ENCODE measurements at places on chromosomes 6 and 20.
A peak's percentile ranks its signal among the peaks of the same experiment; 100 is the strongest.

- peak; percentile 18 for DNase-seq
These were observed 554 bp upstream of the ZSCAN31 start for GRCh38 chr6:28336284-28337120.

DNA sequence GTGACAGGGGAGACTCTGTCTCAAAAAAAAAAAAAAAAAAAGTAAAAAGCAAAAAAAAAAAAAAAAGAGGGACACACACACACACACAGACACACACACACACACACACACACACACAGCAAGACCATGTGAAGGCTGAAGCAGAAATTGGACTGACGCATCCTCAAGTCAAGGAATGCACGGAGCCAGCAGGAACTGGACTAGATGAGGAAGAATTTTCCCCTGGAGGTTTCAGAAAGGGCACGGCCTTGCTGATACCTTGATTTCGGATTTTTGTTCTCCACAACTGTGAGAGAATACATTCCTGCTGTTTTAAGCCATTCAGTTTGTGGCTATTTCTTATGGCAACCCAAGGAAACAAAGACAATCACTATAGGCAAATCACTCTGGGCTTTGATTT lies 176.9 kb upstream of the SALL4 start:
- no peak for DNase-seq

DNA sequence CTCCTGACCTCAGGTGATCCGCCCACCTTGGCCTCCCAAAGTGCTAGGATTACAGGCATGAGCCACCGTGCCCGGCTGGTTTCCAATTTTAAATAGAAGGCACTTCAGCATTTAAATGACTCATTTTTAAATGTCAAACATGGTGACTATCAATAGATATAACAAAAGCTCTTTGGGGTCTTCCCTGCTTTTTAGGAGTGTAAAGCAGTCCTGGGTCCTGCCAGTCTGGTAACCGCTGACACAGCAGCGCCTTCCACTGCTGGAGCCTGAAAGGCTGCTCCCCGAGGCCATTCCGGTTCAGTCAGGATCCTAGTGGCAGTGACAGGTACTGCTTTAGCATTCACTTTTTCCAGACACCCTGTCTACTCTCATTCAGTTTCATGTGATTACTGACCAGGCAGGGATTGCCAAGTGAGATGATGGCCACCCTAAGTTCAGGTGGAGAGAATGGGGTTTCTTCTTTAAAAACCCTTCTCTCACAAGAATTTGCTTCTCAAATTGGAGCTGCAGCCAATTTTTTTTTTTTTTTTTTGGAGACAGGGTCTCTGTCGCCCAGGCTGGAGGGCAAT lies 5.1 kb downstream of the DIDO1 start:
- DNase-seq: peak; percentile 73

- no peak for DNase-seq
These were observed 38.4 kb downstream of the HS3ST5 start for GRCh38 chr6:114304304-114304887.

DNA sequence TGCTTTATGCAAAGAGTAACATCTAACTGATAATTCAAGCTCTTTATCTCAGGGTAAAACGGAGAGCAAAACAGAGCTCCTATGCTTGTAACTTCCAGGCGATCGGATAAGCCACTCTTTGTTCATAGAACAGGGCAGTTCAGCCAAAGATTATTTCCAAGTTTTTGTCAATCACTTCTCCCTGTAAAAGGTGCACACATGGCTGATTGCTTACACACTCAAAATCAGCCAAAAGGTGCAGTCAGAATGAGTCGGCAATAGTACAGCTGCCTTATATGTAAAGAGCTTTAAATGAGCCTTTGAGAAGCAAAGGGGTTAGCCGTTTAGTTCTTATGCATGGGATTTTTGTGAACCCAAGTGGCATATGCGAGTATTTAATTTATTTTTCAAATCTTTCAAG lies 449.6 kb upstream of the POU3F2 start:
- no peak for DNase-seq

DNA sequence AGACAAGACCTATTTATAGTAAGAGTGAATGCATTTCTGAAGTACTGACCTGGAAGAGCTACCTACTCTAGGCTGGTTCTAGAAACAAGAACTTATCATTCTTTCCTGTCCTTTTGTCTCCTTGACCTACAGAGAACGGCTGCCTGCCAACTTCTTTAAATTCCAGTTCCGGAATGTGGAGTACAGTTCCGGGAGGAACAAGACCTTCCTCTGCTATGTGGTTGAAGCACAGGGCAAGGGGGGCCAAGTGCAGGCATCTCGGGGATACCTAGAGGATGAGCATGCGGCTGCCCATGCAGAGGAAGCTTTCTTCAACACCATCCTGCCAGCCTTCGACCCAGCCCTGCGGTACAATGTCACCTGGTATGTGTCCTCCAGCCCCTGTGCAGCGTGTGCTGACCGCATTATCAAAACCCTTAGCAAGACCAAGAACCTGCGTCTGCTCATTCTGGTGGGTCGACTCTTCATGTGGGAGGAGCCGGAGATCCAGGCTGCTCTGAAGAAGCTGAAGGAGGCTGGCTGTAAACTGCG lies 8.3 kb downstream of the APOBEC2 start:
- DNase-seq: no peak

DNA sequence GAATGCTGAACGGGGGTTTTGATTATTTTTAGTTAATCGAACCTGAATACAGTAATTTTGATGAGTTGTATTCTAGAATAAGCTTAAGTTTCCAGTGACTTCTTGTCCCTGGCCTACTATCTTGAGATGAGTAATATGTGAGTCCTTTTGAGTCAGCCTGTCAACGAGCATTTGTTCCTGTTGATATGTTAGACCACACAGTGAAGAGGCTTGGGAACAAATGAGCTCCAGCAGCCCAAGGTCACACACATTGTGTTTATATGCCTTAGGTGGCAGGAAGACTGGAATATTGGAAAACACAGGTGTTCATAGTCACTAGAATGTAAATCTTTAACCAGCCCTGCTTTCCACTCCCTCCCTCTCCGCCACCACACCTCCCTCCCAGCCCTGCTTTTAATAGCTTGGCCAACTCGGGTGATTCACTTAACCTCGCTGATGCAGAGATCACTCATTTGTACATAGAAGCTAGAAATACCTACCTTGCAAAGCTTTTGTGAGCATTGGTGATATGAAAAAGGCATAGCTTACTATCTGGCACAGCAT lies 9.1 kb downstream of the SMPDL3A start:
- DNase-seq: no peak

GRCh38 chr20:20780127-20780824 lies 67.8 kb upstream of the RALGAPA2 start:
- no peak for DNase-seq

DNA sequence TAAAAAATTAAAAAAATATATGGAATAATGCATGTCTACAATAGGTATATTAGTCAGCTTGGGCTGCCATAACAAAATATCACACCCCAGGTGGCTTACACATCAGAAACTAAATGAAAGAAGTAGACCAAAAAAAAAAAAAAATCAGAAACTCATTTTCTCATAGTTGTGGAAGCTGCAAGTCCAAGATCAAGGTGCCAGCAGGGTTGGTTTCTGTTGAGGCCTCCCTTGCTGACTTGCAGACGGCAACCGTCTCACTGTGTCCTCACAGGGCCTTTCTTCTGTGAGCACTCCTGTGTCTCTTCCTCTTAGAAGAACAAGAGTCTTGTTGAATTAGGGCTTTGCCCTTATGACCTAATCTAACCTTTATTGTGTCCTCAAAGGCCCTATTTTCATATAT lies 11.4 kb upstream of the GDAP1L1 start:
- DNase-seq: no peak

GRCh38 chr6:151139524-151139923 lies 100.2 kb upstream of the AKAP12 start:
- no peak for DNase-seq

DNA sequence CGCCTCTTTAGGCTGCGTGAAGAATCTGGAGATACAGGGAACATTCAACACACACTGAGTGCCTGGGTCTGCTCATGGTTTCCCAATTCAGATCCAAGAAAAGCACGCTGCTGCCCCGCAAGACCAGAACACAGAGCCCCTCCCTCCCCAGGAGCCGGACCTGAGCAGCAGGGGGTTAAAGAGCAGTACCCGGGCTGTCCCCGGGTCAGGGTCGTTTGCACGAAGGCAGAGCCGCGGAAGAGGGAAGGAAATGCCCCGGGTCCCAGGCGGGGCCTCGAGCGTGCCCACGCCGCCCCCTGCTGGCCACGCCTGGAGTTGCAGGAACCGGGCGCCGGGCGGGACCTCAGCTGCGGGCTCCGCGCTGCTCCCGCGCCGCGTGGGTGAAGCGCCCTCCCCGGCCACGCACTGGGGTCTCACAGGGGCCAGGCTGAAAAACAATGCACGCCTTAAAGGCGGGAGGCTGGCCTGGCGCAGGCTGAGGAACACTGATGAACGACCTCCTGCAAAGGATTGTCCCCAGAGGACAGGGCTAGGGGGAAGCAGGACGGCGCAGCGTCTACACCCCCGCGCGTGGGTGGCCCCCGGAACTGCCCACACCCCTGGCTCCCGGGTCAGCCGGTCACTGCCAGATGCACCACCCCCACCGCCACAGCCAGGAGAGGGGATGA lies 48.9 kb downstream of the ANKRD60 start:
- peak; percentile 77 for DNase-seq

- no peak for DNase-seq
These were observed 8.0 kb upstream of the COL21A1 start for GRCh38 chr6:56255349-56255748.

DNA sequence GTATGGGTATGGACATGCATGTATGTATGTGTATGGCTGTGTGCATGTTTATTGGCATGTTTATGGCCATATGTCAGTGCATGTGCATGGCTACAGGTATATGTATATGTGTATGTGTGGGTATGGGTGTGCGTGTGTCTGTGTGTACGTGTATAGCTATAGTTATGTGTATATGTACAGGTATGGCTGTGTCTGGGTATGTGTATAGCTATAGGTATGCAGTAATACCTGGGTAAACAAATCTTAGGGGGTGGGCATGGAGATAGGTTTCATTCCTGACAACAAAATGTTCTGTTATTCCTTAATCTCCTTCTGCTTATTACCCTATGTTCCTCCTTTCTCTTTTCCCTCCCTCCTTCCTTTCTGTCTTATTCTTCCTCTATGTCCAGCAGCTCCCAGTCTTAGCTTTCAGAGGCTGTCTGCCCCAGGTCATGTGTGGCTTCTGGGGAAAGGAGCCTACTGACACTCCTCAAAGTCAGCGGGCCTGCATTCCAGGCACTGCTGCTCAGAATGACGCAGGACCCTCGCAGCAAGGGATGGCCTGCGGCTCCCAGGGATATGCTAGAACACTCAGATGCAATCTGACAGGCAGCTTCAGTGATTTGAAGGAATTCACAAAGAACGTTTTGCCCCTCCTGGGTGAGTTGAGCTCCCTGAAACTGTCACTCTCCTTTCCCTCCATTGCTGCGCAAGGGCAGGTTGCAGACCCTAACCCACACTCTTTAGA lies 139.3 kb upstream of the PHACTR1 start:
- DNase-seq: no peak

GRCh38 chr6:76453270-76453669 lies 380.8 kb upstream of the IMPG1 start:
- DNase-seq: no peak

DNA sequence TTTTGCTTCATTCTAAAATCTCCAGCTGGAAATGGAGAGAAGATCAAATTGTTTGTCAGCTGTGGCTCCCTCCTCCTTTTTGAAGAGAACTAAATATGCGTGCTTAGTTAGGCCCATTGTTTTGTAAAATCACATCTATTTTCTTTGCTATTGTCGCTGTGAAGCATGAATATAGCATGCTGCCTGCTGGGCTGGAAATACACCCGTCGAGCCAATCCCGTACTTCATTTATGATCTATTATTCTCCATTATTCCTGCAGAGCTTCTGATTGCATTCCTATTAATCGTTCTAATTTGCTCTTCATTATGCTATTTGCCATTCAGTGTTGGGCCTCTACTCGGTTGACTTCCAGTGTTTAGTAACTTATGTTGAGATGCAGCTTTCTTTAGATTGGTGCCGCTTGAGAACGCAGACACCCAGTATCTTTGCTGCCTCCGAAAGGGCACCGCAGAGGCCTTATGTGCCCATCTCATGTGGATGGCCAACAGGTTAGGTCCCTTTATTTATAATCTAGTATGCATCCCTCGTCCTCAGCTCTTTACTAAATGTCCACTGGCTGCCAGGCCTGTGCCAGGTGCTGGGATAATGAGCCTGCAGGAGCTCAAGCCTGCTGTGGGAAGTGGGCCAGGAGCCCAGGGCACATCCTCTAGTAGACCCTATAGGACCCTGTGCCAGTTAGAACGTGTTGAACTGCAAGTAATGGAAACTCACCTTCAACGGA lies 45.6 kb downstream of the FAM50B start:
- no peak for DNase-seq

DNA sequence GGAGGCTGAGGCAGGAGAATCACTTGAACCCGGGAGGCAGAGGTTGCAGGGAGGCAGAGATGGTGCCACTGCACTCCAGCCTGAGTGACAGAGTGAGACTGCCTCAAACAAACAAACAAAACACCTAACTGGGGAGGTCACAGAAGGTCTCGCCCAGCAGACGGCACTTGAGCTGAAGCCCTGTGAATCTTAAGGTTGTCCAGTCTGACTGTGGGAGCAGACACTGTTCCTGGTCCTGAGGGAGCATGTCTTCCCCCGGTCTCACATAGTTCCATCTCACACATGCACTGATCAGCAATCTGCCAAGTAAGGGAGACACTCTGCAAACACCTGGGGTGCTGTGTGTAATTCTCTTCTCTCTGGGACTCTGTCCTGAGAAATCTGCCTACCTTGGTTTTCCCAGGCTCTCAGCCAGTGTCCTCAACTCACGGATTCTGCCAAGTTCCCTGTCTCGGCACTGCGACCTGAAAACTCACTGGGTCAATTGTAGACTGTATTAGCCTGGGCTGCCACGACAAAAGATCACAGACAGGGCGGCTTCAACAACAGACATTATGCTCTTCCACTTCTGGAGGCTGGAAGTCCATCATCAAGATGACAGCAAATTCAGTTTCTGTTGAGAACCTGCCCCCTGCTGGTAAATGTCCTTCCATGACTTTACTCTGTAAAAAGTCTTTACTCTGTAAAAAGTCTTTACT lies 94.3 kb downstream of the JPH2 start:
- peak; percentile 40 for DNase-seq

- no peak for DNase-seq
These were observed 920.0 kb downstream of the TFAP2A start for GRCh38 chr6:9494864-9495263.

DNA sequence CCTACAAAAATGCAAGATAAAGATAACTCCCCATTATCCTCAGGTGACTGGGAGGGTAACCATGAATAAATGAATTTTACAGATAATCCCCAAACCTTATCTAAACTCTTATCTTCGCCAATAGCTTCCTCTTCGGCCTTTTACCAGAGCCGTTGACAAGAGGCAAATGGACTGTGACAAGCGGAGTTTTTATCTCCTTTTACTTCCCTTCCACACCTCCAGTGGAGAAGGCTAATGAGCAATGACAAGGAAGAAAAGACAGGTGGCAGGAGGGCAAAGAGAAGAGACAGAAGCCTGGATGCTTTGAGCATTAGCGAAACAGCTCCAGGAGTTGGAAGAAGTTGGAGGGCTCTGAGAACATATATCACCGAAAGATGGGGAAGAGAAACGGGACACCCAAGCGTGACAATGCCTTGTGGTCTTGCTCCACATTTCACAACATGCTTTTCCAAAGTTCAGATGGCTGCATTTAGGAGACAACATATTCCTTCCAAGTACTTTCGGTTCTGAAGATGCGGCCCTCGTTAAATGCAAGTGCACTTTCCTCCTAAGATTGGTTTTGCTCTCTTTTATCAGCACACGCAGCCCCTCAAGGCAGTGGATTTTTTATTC lies 69.2 kb downstream of the PRDM1 start:
- DNase-seq: no peak

- DNase-seq: no peak
These were observed 191.5 kb downstream of the PREX1 start for GRCh38 chr20:48636301-48636700.

GRCh38 chr6:79813143-79813850 lies 134.1 kb downstream of the ELOVL4 start:
- DNase-seq: no peak

All from stimulated activated naive CD8-positive, alpha-beta T cell treated with anti-CD3 and anti-CD28 coated beads, Interleukin-15, amount 100 ng/mL, for 72 hours (primary cell).